ENCODE measurements at places on chromosomes 6 and 20.

- no peak for DNase-seq
These were observed 105.8 kb upstream of the RIPOR2 start for GRCh38 chr6:25041485-25042035.

- DNase-seq = no peak
These were observed 1.0 kb downstream of the PPDPF start for GRCh38 chr20:63521602-63522001.

DNA sequence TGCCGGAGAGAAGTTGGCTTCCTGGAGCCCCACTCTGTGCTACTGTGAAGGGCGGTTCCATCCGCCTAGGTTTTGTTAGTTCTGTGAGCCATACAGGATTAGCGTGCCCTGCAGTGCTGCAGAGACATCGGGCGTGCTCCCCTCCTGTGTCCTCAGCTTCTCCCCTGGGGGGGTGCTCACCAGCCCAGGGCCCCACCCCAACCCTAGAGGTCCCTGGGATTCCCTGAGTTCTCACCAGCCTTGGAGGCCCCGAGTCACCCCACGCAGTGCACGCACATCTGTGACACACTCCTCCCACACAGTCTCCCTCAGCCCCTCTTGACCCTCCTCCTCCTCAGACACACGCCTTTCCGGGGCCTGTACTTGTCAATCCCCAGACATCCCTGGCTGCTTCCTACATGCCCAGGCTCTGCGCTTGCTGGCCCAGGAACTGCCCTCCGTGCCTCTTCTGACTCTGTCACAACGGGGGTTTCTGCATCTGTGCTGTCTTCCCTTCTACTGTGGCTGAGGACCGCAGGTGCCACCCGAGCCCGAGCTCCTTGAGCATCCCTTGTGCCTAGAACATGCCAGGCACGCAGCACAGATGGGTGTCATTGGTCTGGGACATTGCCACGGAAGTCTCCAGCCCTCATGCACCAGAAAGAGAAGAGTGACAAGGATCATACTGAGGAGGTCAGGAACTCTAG lies 123.2 kb upstream of the RPS6KA2 start:
- no peak for DNase-seq

DNA sequence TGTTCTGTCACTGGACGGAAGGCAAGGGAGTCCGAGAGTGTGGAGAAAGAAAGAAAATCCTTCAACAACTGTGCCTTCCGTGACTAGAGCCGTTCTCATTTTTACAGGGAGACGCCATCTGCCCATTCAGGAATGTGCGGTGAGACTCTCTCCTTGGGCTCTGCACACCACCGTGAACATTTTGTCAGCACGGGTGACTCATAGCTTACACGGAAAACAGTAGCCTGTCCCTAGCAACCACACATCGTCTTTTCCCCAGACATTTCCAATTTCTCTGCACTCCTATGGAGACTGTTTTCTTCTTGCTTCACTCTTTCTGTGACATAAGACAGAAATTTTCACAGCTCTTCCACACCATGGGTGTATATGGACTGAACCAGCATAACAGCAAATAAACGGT lies 55.1 kb downstream of the TBXT start:
- DNase-seq = no peak
